ENCODE measurements at places on chromosomes 7 and 10. TPM values are rescaled to one million over a fixed set of nuclear protein-coding genes. Genes with fewer than 3 reads are reported as not detected.
A peak's percentile ranks its signal among the peaks of the same experiment; 100 is the strongest.

DNA sequence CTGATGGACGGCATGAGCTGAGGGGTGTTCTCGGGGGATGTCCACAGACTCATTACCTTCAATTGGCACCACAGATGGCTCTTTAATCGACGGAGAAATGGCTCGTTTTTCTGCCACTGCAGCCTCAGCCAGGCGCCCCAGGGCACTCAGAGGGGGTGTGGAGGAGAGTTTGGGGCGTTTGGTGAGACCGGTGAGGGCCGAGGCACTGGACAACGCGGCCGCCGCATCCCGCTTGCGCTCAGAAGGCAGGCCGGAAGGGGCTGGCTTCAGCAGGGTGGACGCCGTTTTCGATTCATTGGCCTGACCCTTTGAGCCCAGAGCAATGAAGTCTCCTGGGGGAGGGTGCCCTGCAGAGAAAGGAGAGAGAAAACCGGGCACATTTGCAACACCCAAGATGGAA lies 1.3 kb downstream of the INTS1 start:
- no peak for DNase-seq

DNA sequence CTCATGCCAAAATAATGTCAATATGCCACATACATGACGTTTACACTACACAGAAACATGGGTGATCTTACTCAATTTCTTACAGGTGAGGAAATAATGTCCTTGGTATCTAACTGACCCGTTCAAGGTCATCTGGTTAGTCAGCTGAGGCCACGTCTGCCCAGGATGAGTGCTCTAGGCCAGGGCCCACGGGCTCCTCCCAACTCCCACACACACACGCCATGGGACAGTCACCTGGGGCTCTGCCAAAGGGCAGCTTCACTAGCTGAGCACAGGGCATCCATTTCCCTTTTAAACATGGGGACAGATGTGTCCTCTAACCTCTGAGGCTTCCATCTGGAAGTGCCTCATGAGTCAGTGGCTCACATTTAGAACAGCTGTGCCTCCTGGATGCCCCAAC lies 123.9 kb downstream of the TNS3 start:
- no peak for DNase-seq

GRCh38 chr10:131009791-131010190 lies 301.7 kb downstream of the TCERG1L start:
- no peak for DNase-seq

DNA sequence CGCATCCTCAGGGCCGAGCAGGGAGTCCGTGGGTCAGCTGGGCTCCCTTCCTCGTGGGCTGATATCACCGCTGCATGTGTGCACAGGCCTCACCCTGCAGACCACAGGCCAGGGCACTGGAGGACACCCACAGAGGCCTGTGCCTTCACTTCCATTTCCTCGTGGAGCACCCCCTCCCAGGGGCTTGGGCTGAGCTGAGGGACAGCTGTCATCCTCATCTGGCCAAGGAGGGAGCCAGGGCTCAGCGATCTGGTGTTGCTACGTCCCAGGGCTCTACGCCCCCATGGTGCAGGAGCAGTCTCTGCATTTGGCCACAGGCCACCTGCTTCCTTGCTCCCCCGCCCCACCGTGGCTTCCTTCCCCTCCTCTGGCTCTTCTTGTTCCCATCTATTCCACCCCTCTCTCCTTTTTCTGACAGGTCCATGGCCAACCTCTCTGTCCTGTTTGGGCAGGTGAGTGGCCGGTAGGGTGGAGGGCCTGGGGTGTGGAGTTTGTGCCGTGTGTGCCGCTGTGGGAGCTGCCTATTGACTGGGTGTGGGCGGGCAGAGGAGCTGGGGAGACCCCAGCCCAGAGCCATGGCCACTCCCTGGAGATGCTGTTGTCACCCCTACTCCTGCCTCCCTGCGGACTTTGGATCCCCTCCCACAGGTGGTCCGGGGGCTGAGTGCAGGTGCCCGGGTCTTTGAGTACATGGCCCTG lies 8.3 kb upstream of the ASIC3 start:
- no peak for DNase-seq

DNA sequence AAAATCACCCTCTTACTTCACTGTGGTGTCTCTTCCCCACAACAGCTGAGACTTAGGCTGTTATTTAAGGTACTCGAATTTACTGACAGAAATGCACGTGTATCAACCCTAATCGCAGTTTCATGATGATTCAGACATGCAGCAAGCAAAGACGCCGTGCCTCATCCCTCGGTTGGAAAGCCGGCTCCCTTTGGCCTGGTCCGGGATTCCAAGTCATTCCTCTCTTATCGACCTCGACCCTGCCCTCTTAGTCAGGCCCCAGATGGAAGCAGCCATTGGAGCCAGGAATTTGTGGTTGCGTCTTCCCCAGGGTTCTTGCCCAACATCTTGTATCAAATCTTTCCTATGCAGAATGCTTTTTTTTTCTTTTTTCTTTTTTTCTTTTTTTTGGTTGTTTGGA lies 229.5 kb downstream of the GATA3 start:
- no peak for DNase-seq

- peak; percentile 28 for DNase-seq
These were observed 757.1 kb downstream of the AUTS2 start for GRCh38 chr7:70355198-70356020.

DNA sequence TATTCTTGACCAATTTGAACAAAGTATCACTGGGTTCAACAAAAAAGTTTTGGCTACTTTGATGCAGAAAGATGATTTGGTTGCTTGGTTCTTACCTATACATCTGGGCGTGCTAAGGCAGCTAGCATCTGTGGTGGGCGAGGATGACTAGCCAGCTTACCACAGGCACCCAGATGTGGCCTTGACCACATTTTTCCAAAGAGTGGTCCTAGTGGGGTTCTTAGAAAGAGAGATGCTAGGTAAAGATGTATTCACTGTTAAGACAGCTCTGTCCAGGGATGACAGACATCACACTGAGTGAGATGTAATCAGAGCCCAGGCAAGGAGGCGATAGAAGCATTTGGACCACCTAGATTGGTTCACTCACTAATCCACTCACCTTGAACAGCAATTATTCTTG lies 785 bp downstream of the DNTT start:
- DNase-seq: no peak

DNA sequence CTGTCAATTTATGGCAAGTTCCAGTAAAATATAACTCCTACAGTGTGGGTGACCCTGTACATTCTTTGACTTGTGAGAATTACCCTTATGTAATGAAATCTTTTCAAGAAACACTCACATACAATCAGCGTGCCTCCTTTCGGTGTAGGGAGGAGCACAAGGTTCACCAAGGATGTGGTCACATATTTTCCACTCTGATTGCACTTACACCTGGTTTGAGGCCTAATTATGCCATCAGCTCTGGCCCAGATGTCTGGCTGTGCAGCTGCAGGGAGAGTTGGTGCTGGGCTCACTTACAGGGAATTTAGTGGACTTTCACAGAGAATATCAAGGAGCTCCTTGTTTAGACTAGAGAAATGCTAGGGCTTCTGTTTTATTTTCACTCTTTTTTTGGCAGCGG lies 146.0 kb upstream of the STEAP4 start:
- DNase-seq: no peak

GRCh38 chr7:25738528-25738927 lies 413.5 kb upstream of the NFE2L3 start:
- DNase-seq: no peak

DNA sequence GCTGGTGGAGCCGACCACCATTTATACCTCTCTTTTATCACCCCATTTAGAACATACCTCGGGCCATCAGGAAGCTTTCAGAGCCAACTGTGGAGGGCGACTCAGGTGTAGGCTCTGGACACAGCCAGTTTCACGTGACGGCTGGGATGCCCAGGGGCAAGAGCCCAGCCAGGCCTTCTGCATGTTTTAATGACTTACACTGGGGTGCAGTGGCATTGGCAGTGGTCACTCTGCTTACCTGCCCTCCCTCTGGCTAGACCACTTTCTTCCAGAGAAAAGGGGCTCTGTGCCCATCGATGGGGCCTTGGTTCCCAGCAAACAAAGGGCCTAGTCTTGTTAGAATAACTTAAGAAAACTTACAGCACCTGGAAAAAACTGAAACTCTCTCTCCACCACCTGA lies 50.0 kb downstream of the PNLIPRP2 start:
- DNase-seq: no peak

DNA sequence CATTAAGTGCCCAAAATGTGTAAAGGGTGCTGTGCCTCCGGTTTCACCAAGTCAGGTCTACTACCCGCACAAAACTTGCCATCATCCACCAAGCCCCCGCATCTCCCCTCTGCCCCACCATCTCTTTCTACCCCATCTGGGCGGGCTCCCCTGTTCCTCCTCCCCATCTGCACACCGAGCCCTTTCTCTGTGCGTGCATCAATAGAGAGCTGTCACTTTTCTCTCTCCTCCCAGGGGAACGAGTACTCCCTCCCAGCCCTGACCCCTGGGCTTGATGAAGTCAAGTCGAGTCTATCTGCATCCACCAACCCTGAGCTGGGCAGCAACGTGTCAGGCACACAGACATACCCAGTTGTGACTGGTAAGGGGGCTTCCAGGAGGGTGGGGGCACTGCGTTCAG lies 63.5 kb downstream of the PAX2 start:
- no peak for DNase-seq

GRCh38 chr7:108066486-108066885 lies 63.5 kb upstream of the LAMB1 start:
- DNase-seq: no peak

- DNase-seq: no peak
These were observed 11.4 kb downstream of the BUB3 start for GRCh38 chr10:123165445-123166072.

DNA sequence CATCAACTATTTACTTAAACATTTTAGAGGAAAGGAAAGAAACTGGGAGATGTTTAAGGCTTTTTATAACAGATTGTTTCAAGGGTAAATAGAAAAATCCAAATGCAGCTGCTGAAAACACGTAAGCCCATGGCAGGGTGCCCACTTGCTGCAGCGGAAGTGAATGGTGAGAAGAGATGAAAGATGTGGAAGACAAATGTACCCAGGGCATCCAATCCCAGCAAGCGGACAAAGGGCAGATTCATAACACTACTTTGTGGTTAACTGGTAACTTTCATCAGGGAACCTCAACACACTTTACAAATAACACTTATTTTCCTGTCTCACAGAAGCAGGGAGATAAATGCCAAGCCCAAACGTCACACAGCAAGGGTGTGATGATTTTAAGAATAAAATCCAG lies 358.4 kb downstream of the KCNMA1 start:
- DNase-seq: no peak

- no peak for DNase-seq
These were observed 41.5 kb downstream of the PYROXD2 start for GRCh38 chr10:98373260-98374040.

DNA sequence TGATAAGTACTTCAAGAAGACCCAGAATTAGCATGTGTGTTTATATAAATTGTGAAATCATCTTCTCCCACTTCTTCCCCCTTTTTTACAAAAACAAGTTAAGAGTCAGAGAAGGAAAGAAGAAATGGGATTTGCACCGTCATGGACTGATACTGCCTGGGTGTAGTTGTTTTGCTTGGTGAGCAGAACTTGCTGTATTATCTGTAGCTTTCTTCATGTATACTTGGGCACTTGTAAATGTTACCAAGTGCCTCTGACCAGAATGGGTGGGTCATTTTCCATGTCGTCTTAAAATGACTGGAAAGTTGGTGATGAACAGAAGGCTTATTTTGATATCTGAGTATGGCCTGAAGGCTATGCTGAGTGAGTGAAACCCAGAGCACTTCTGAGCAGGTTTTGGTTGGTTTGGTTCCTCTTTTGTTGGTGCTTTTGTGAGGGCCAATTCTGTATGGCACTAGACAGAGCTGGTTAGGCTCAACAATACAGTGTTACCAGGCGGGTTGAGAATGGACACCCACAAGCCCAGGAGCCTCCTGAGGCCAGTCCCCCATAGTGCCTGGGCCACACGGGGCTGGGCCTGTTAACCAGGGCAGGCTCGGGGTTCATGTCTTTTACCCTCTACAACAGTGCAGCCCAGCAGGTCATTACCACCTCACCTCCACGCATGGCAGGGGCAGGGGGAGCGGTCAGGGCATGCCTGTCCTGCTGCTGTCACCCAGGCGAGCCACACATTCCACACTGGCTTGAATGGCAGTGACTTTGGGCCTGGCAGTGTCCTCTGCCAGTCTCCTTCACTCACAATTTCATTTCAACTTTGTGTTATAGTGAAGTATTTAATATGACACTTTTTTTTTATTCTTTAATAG lies 115.1 kb downstream of the CCNY start:
- no peak for DNase-seq

GRCh38 chr7:135933509-135934188 lies 43.5 kb downstream of the MTPN start:
- no peak for DNase-seq

SH3PXD2A gene
- polyA plus RNA-seq: 32.0 TPM

COG5 gene
- 37.7 TPM for polyA plus RNA-seq

MYH16 gene
- 0.20 TPM for polyA plus RNA-seq

CCDC172 gene
- not detected for polyA plus RNA-seq

CCL26 gene
- not detected for polyA plus RNA-seq

SLC18A2 gene
- 1.00 TPM for polyA plus RNA-seq

IGF2BP3 gene
- polyA plus RNA-seq: 82.9 TPM

Data from left kidney (tissue), 8 donors.